Activated CD4-positive, alpha-beta T cell treated with anti-CD3 and anti-CD28 coated beads for 24 hours (primary cell): ENCODE measurements at places on chromosomes 1 and 21.

- DNase-seq, result no peak
Measured at GRCh38 chr1:229869240-229869639, 197.8 kb upstream of the GALNT2 start.

DNA sequence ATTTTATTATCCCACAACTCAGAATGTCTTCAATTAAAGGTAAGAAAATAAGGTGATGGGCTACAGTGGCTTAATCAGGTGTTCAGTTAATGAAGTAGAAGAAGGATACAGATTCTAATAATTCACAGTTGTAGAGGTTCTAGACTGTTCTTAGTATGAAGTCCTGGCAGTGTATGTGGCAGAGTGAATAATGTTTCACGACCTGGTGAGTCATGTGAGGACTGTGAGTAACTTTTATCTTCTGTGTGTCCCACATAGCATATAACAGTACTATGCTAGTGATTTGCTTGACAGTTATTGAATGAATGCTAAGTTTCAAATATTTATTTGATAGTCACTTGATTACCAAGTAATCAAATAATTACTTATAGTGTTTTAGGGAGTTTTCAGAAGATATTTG, 20.0 kb downstream of the SLC16A4 start:
- no peak for DNase-seq

- no peak for DNase-seq
Measured at GRCh38 chr1:8061673-8062386, 35.7 kb upstream of the ERRFI1 start.

- DNase-seq, result no peak
Measured at GRCh38 chr1:115567431-115567830, 74.3 kb upstream of the VANGL1 start.

DNA sequence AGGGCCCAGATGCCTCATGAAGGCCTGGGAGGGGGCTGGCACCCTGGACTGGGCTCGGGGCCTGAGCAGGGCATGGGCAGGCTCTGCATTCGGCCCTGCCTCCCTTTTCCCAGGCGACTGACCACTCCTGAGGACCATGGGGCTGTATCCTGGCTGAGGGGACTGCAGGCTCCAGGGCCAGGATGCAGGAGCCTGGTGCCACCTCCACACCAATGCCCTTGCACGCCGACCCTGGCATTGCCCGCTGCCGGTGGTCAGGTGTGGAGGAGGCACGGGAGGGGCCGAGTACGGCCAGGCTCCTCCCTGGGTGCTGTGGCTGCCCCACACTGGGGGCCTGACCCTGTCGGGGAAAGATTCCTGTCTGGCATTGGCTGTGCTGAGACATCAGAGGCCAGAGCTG, 128.9 kb downstream of the SIK1 start:
- no peak for DNase-seq

DNA sequence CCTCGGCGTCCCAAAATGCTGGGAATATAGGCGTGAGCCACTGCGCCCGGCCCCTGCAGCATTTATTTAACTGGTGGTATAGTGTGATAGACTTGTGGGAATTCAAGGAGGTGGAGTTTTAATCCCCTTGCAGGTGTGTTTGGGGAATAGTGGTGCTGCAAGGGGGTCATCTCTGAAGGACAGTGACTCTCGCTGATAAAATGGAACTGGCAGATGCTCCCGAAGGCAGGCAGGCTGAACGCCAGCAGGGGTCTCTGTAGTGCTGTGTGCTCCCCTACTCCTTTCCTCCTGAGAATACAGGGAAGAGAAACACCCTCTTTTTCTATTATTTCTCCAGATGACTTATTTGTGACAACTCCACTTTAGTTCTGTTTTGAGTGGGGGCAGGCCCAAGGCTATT, 4.0 kb downstream of the OSCP1 start:
- no peak for DNase-seq

DNA sequence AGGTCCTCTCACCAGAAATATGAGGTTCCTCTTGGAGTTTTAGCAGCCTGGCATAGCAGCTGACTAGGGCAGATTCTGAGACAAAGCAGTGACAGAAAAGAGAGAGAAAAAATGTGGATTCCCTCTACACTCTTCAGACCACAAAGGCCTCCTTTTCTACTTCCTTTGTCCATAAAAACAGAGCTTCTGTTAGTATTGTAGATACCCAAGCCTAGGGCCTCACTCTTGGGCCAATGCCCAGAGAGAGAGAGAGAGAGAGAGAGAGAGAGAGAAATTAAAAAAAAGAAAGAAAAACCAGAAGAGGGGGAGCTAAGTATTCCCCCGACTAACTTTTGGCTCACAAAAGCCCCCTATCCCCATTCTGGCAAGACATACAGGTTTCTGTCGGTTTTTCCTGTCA, 2.4 kb upstream of the ZRANB2 start:
- no peak for DNase-seq

DNA sequence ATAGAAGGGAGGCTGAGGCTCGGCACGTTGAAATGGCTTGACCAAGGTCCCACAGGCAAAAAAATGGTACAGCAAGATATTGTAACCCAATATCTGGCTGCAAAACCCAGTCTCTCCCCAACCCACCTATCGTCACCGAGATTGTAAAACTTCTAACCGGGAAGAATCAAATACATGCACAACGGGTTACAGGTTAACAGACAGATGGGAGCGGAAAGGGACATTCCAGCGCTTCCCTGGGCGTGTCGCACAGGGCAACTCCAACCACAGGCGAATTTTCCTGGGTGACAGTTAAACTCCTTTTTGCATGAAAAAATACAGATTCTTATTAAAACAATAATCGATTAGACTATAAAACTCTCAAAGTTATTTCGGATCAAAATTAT, 31.8 kb upstream of the JUN start:
- DNase-seq, result no peak

DNA sequence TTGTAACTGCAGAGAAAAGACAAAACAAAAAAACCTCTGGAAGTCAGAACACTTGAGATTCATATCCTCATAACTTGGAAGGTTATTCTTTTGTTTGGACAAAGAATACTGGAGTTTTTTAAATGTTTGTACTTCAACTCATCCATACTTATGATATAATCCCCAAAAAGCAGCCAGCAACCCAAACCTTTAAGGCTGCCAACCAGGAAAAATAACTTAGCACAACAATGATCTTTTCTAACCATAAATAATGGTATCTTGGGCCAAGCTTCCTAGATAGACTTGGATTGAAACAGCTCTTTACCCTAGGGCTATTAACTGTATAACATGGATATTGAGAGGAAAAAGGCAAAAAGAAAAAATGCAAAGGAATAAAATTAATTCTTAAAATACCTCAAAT, 335.1 kb downstream of the LTN1 start:
- DNase-seq, result no peak

DNA sequence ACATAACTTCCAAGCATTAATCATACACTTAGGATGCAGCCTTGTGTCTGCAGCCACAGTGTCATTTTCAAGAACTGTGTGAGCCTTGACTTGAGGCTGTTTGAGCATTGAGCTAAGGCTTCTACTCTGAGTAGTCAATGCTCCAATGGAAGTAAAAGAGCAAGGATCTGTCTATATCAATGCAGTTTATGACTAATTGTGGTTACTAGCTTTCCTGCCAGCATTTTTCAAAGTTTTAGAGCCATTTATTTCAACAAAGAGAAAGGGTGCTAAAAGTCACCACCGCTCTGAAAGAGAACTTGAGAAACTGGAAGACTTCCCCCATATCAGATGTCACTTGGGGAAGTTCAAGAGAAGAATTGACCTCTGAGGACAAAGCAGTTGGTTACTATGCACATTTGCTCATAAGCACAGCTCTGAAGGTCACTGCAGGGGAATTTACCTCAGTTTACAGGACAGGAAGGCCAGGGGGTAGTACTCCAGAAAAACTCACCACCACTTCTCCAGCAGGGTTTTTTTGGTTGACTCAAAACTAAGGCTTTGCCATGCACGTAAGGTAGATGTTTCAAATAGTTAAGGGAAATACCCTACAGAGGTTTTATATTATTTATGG, 24.5 kb upstream of the RGS1 start:
- no peak for DNase-seq

DNA sequence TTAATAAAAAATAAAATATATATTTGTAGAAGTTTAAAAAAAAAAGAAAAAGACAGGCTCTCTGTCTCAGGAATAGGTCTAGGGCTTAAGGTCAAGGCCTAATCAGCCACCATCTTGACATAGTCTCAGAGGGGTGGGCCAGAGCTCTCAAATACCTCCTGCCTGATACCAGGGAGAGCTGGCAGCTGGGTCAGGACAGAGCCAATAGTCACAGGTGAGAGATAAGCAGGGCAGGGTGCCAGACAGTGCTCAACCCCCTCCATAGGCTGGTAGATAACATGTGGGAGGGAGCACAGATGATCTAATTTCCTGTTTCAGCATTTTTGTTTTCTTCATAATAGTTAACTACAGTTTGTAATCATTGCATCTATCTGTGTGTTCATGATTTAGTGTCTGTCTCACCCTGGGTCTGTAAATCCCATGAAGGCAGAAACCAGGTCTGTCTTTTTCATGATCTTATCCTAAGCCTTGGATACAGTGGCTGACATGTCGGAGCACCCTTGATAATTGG, 152.0 kb upstream of the GRIK3 start:
- no peak for DNase-seq
